ENCODE measurements at places on chromosomes 12 and 14.
A peak's percentile ranks its signal among the peaks of the same experiment; 100 is the strongest.

DNA sequence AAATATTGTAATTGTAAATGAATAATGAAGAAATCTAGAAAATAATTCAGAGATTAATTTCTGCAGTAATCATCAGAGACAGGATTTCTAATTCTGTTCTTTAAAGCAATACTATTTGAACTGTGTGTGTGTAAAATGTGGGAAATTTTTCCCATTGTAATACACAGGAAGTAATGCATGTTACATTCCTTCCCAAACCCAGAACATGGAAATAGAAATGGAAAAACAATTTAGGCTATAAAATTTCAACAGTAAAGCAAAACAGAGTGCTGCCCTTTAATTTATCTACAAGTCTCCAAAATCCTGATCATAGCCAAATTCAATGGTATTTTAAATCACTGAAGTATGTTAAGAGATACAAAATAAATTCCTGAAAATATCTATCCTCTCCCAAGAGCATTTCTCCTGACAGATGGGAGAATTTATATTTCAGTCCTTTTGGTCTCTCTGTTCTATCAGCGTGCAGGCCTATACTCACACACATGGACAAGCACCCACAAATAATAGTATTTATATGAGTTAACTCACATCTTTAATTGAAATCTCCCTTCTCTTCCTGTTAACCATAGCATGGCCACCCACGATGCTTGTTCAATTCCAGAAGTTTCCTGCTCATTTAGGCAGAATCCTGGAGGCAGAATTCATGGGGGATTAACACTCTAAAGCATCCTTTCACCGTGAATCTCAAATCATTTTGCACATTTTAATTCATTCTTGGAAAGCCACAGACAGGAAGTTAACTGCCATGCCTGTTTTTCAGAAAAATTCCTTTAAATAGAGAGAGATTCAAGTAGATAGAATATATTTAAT, 1465.4 kb upstream of the FLRT2 start:
- peak; percentile 8 for DNase-seq

GRCh38 chr14:63290741-63291430, 27.8 kb downstream of the GPHB5 start:
- DNase-seq: peak; percentile 39

DNA sequence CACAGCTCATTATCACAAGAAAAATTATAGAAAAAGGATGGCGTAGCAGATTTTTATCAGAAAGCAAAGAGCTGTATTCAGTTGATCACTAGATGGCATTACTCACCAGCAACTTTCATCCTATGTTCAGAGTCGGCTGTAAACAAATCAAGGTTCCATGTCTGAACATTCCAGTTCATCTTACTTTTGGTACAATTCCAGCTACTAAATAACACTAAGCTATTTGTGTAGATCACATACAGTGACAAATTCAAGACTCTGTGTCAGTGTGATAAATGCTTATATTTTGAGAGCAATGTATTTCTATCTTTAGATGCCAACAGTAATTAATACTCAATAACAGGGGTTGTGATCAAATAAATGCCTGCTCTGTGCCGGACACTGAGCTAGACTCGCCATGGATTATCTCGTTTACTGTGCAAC, 30.1 kb downstream of the NRDE2 start:
- peak; percentile 81 for DNase-seq

DNA sequence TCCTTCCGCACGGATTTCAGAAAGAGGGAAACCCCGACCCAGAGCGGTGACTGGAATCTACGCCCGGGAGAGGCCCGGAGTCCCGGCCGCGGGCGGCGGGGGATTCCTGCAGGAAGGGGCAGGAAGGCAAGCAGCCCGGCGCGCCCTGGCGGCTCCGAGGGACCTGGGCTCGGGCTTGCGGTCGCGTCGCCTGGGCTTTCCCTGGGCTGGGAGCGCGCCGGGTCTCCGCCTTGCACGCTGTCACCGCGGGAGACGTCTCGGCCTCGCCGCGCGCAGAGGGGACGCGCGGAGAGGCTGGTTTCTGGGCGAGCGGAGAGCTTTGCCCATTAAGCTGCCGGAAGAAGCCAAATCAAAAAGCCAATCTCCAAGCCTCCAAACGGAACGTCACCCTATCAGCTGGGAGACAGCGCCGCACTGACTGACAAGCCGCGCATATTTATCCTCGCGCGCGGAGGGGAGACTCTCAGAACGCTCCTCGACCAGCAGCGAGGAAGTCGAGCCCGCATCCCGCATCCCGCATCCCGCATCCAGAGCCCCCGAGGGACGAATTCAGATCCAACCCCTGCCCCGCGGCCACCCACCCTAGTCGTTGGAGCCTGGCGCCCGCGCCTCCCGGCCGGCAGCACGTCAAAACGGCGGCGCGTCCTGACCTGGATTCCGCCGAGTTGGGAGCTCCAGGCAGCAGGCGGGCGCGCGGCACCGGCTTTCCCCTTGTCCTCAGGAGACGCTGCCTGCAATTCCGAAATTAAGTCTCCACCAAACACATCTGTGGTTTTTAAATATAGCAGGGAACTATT, at the start of gene SLC8A3:
TSS of gene SLC8A3 (minus strand) at position 293 of the 797 bp plus-strand sequence. CDS start 20,529 bp downstream, outside the sequence.
- peak; percentile 33 for DNase-seq

- DNase-seq: peak; percentile 62
Observed at GRCh38 chr12:6752167-6752920, 597 bp downstream of the MLF2 start.

GRCh38 chr12:14873440-14874185, 12.0 kb downstream of the MGP start:
- DNase-seq: no peak

DNA sequence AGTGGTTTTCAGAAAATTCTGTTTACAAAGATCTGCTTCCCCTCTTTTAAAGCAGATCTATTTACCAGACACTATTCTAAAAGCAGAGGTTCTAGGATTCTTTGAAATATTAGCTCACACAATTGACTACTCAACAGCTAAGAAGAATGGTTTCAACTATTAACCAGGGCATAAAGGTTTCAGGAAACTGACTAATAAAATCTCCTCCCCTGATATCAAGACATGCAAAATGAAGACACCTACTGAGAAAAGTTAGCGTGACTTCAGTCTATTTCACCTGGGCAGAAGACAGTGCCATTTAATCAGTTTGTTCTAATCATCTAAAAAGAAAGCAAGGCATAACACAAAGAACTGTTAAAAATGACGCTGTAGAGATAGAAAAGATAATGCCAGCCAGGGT, 22.2 kb downstream of the DAD1 start:
- DNase-seq: no peak

DNA sequence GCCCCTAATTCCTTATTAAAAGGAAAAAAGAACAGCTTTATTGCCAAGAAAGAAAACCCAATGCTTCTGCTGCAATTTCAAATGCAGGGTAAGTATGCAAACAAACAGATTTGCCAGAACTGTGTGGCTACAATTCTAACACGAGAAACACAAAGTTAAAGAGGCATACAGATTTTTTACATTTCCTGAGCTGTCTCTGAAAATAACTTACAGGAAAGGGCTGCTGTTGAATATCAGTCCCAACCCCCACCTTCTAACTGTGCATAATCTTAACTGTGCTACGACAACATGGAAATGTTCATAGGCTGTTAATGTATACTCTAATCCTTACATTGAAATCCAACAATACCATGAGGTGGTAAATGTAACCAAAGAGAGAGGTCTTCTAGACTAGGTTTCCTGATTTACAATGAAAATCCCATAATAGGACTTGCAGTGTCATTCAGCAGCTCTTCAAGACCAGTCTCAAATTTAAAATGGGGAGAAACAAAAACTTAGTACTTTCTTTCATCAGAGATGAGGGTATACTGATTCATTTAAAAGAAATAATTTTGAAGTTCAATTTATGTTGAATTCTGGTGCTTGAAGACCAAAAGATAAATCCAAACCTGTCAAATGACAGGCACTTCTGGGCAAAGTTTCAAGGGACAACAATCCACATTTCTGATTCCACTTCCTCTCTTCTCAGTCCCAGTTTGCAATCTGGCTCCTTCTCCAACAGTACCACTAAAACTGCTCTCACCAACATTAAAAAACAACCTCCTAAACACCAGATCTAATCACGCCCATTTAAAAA, 14.4 kb downstream of the FGD6 start:
- peak; percentile 58 for DNase-seq

- DNase-seq: peak; percentile 57
Observed at GRCh38 chr12:114746297-114747011, 62.5 kb upstream of the TBX3 start.

DNA sequence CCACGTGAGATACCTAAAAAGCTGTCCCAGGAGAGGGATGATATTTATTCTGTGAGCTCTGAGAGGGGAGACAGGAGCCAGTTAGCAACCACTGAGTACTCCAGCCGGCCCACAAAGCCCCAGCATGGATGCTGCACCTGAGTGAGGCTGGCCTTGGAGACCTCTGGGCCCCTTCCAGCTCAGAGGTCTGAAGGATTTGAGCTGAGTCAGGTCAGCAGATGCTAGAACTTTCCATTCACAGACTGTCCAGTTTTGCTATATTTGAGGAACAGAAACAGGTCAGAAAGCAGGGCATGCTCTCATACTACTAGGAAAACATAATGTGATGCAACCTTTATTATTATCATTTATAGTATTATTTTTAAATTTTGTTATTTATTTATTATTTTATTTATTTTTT, 15.0 kb upstream of the MAPKAPK5 start:
- no peak for DNase-seq

DNA sequence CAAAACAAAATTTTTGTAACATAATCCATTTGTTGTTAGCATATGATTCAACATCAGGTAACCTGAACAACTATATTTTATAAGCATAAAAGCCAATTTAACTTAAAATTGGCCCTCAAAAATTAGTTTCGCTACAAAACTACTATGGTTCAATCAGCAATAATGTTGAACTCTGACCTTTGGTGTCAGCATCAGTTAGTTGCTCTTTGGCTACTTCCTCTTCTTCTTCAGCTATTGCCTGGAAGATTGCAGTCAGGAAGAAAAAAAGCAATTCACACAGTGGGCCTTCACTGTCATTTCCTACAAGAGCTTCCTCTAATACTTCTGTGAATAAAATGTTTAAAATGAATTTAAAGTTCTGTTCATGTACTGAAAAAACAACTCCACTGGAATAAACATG, 78.2 kb upstream of the CFL2 start:
- no peak for DNase-seq

DNA sequence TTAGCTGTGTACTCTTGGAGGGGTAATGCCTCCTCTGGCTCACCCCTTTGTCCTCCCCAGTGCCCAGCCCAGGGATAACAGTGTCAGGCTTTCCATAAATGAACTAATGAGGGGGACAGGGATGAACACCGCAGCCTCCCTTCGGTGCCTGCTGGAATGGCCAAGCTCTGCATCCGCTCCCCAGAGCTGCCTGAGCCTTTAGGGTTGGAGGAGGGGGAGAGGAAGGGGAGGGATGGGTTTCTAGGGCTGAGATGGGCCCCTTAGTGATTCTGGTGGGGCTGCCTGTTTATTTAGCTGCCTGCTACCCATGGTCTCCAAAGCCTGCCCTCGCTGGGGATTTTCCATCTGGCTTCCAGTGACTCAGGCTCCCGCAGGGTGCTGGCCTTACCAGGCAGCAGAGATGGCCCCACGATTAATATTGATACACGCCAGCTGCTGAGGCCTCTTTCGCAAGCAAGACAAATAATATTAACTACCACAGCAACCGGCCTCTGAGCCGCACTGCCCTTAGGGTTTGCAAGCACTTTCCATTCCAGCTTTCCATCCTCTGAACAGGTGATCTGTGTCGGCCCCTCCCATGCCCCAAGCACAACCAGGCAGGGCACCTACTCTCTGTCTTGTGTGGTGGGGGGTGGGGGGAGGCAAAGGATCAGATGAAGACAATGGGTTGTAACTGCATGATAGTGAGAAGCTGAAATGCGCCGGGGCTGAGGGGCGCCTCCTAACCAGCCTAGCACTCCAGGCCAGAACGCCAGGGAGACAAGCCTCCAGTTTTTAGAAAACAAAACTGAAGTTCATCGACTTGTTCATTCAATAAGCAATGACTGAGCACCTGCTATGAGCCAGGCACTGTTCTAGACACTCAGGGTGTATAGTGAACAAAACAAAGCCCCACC, 56.7 kb downstream of the C14orf132 start:
- peak; percentile 72 for DNase-seq

Measured in fibroblast of pulmonary artery (primary cell).